ENCODE measurements at places on chromosomes 3 and 15.

- no peak for DNase-seq
Observed at GRCh38 chr3:89303701-89304100, 196.3 kb downstream of the EPHA3 start.

GRCh38 chr3:47705391-47705790 is 76.3 kb downstream of the SMARCC1 start:
- no peak for DNase-seq

- no peak for DNase-seq
Observed at GRCh38 chr3:113721636-113722035, 24.4 kb downstream of the NAA50 start.

GRCh38 chr3:140238646-140239314 is 303.8 kb downstream of the CLSTN2 start:
- no peak for DNase-seq

Measured in activated gamma-delta T cell treated with Interleukin-2 at 50 U/mL for 16 hours (primary cell).